Suppressor macrophage treated with lipopolysaccharide for 1 hour (primary cell): ENCODE measurements at places on chromosomes 7 and 10.

GRCh38 chr10:29691564-29692072 lies 56.8 kb upstream of the SVIL start:
- DNase-seq, result no peak

- DNase-seq, result peak; percentile 85
These were observed 51.1 kb downstream of the SHH start for GRCh38 chr7:155761162-155761561.

DNA sequence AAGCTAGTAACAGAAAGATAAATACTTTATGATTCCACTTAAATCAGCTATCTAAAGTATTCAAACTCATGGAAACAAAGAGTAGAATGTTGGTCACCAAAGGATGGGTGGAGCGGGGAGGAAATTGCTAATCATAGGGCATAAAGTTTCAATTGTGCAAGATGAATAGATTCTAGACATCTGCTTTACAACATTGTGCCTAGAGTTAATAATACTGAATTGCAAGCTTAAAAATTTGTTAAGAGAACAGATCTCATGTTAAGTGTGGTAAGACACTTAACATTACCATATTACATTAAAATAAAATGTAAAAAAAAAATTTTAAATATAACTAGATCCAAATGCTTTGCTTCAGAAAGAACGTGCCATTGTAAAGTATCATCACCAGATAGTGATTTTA lies 411.1 kb upstream of the MBL2 start:
- DNase-seq, result no peak

GRCh38 chr7:51304729-51305128 lies 11.9 kb downstream of the COBL start:
- DNase-seq, result no peak

- peak; percentile 100 for DNase-seq
These were observed 28.0 kb upstream of the KMT2C start for GRCh38 chr7:152463709-152464311.

- no peak for DNase-seq
These were observed 605.0 kb downstream of the CCSER2 start for GRCh38 chr10:84933402-84933801.

DNA sequence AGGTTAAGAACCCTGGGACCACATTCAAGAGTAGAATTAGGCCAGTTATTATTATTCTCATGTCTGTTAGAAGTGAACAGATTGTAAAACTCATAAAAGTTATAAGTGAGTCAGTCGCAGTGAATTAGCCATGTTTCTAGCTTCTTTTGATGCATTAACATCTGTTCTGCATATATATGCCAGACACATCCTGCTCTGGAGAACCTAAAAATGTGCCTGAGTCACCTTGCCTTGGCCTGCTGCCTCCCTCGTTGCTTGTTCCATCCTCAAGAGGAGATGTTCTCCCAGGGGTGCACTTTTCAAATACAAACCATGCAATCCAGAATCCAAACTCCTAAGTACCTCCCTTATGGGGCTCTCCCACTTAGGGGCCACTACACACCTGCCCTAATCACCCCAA lies 14.8 kb downstream of the TSPAN12 start:
- DNase-seq, result no peak

GRCh38 chr10:71767420-71768035 lies 5.8 kb downstream of the VSIR start:
- DNase-seq, result no peak

- no peak for DNase-seq
These were observed 684 bp upstream of the ATXN7L1 start for GRCh38 chr7:105876964-105877601.

DNA sequence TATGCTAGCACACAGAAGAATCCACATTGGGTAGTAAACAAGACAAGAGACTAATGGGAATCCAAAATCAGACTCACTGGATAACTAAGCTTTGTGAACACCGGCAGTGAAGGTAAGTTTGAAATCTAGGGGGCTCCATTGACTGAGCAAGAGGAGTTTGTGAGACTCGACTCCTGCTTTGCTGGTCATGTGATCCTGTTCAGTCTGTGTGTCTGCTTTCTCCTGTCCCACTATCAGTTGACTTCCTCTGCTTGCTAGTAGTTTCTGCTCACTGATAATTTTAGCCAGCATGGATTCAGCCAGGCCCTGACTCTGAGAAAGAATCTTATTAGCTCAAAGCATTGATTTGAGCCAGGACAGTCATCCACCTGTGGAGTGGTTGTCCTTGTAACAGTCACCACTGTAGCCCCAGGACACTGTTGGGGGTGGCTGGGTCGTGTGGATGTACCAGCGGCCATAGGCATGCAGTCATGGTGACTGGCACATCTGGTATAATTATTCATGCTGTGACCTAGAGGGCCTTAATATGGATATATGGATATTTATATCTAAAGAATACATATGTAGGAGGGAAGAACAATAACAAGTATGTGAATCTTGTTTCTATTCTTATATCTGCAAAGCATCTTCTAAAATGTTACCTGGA lies 44.4 kb downstream of the DNAH11 start:
- no peak for DNase-seq

DNA sequence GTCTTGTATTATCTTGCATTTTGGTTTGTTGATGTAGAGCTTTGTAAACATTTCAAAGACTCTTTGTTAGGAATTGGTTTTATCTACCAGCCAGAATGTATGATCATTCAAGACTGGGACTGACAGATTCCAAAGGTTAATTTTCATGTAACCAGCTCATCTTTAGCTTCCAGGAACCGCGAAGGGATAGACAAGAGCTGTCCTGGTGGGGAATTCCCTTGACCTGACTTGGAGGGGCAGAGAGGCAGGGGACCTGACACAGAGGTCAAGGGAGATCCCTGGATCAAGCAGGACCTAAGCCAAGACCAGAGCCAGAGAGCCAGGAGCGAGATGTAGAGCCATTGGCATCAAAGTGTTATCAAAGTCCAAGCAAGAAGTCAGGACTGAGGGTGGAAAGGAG lies 6.6 kb upstream of the LOXL4 start:
- DNase-seq, result no peak

DNA sequence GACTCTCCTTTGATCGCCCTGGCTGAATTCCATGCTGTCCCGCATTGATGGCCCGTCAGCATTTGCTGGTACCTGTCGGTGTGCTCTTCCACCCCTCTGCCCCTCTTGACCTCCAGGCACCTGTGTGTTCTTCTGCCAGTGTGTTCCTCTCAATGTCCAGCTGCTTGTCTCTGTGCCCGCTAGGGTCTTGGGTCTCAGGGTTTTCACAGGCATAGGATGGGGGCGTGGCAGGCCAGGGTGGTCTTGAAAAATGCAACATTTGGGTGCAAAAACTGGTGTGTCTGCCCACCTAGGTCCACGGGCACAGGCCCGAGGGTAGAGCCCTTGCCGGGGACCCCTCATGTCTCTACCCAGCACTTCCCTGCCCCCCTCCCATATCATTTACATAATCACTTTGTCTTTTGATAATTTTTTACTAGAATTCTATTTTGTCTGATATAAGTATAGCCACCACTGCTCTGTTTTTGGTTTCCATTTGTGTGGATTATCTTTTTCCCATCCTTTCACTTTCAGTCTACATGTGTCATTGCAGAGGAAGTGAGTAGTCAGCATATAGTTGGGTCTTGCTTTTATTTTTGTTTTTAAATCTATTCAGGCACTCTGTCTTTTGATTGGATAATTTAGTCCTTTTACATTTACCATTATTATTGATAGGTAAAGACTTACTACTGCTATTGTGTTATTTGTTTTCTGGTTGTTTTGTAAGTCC lies 46.6 kb upstream of the ADRA2A start:
- DNase-seq, result peak; percentile 56

DNA sequence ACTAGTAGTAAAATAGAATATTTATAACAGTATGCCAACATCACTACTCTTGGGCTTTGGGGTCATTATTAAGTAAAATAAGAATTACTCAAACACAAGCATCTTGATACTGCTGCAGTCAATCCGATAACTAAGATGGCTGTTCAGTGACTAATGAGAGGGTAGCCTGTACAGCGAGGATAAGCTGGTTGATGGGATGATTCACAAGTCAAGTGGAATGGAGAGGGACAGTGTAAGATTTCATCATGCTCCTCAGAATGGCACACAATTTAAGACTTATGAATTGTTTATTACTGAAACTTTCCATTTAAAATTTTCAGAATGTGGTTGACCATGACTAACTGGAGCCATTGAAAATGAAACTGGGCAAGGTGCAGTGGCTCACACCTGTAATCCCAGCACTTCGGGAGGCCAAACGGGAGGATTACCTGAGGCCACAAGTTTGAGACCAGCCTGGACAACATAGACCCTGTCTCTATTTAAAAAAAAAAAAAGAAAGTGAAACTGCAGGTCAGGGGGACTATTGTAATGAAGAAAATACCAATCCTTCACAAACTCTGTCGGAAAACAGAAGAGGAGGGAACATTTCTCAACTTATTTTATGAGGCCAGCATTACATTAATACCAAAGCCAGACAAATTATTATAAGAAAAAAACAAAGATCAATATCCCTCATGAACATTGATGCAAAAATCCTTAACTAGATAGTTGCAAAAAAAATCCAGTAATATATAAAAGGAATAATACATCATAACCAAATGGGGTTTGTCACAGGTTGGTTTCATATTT lies 11.2 kb downstream of the AVL9 start:
- peak; percentile 72 for DNase-seq

GRCh38 chr10:43078175-43078985 lies 1.5 kb downstream of the RET start:
- no peak for DNase-seq
